Hematopoietic multipotent progenitor cell (in vitro differentiated cells): ENCODE measurements at places on chromosomes 16 and 17. TPM values are rescaled to one million over a fixed set of nuclear protein-coding genes. Genes with fewer than 3 reads are reported as not detected.

DNA sequence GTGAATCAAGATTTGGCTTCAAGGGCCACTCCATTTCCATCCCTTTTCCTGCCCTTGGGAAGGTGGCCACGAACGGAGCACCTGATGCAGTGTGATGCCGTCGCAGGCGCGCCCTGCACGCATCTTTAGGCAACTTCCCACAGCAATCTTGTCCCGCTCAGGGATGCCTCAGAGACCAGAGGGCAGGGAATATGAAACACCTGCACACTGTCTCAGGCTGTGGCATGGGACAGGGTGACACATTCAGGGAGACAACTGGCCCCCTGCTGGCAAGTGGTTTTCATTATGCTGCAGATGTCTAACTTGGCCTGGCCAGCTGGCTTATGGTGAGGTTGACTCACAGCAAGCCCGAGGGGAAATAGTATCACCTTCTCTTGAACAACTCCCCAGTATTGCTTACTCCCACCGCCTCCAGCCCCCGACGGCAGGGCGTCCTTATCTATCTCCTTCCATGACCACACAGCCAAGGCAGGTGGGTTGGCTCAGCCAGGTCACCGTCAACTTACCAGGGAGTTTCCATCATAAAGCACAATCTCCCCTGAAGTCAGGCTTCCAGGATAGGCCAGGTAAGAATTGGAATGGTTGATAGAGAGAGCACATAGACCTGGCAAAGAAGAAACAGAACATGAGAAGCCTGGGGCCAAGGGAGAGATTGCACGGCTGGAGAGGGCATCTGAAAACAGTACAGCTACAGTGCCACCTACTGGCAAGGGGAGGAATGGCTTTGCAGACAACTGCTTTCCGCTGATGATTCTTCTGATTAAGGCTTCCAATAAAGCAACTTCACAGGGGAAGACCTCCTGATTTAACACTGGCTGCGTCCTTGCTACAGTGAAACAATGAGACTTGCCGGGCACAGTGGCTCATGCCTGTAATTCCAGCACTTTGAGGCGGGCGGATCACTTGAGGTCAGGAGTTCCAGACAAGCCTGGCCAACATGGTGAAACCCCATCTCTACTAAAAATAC is 21.1 kb downstream of the WIPI1 start:
- peak; percentile 87 for DNase-seq

DNA sequence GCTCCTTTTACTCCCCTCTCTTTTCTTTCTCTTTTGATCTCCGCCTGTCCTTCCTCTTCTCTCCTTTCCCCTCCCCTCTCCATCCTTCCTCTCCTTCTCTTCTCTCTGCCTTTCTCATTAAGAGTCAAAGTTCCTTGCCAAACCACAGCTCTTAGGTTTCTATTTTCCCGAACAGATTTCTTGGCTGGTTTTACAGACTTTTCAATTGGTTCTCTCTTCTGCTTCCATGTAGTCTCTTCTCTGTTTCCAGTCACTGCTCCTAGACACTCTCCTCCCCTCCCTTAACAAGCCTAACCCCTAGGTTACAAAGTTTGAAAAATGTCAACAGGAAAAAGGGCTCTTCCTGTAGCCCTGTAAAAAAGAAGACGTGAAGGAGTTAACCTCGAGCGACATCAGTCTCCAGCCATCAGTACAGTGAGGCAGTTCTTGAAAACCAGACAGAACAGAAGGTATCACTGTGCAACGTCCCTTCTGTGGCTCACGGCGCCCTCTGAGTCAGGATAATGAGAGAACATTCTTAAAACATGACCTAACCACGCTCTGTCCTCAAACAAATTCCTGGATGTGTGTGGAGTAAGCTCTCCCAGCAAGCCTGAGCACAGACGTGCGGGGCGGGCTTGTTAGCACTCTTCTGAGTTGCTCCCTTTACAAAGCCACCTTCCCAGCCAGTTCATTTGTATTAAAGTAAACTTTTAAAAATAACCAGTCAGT is 11.6 kb upstream of the MARCHF10 start:
- peak; percentile 31 for DNase-seq

- no peak for DNase-seq
Observed at GRCh38 chr16:55647798-55648197, 8.0 kb upstream of the SLC6A2 start.

DNA sequence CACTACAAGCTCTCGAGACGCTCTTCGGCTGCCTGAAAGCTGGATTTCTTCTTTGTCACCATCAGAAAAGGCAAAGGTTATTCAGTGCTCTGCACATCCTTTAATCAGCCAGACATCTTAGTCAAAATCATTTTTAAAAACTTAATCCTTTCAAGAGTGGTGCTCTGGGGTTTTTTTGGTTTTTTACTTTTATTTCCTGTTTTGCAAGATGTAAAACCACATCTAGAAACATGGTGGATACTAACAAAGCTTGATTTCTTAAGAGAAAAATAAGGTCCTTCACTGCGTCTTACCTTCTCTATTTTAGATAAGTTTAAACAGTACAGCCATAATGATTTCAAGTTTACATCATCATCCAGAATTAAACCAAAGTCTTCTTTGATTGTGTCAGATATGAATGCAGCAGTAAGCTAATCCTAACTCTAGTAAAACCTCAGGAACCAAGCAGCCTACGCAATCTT is 6.3 kb downstream of the ANKRD11 start:
- peak; percentile 63 for DNase-seq

DLX3 gene
- not detected for total RNA-seq

ITGAD gene
- total RNA-seq: not detected

DNA sequence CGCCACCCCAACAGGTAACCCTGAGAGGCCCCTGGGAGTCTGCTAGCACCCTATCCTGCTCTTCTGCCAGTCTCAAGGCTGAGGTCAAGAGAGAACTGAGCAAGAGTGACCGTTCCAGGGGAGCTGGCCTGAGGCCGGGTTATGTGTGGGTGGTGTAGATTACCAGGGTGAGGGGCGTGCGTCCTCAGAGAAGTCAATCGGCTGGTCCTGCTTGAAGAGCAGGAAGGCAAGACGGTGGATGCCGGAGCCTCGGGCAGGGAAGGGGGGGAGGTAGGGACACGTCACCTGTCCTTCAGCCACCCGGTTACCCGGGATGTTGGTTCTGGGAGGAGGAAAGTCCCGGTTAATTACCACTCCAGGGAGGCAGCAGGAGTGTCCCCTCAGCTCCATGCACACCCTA is 2.6 kb upstream of the TRIM65 start:
- no peak for DNase-seq

GRCh38 chr16:65984296-65984695 is 382.2 kb upstream of the CDH5 start:
- no peak for DNase-seq

DNA sequence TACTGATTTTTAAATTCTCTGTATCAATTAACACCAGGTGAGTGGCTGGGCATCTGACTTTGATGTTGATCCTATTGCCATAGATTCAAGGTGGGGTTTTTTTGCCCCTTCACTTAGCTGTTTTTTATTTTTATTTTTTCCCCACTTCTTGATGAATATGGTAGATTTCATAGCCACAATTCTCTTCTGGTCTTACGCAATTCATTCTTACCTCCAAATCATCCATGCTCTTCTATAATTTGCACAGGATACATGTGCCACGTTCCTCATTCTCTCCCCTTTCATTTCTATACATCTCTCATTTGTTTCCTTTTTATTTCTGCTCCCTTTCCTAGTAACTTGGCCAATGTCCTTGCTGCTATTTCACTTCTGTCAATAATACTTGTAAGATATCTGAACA is 14.9 kb upstream of the HS3ST4 start:
- no peak for DNase-seq

- no peak for DNase-seq
Observed at GRCh38 chr17:48515925-48516900, 14.6 kb downstream of the HOXB1 start.

DNA sequence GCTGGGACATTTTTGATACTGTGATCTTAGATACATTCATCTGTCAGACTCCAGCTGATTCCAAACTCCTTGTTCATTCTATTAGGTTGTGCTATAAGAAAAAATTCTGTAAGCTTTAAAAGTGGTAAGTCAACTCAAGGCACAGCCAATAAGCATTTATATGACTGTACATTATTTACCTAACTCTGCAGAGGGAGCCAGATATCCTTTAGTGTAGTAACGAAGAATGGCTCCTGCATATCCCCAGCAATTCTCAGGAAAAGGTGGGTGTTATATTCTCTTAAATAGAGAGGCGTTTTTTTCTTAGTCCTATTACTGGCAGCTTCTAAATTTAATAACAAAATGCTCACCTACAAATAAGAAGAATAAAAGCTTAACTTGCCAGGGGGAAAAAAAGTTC is 374.3 kb upstream of the GOT2 start:
- DNase-seq: no peak

DNA sequence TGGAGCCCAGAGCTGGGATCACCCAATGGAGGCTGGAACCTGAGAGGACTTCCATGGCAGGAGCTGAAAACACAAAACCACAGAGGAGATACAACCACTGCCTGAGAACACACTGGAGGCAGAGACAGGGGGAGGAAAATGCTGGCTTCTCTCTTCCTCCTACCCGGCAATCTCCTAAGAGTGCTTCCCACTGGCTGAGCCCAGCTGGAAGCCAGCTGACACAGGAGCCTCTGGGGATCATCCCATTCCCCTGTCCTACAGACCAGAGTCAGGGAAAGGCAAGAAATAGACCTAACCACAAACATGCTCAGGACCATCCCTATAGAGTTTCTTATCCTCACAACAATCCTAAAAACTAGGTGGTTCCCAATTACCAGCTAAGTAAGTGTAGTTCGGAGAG is 112.4 kb upstream of the CDH5 start:
- DNase-seq: no peak

TBC1D3C gene
- 0.81 TPM for total RNA-seq

GRCh38 chr16:54126907-54127306 is 159.7 kb downstream of the IRX3 start:
- DNase-seq: no peak

- DNase-seq: peak; percentile 88
Observed at GRCh38 chr17:39200070-39200879, at the start of gene RPL19. TSS of gene RPL19 (plus strand) at chr17:39200283. CDS start at chr17:39200345, 62 bp downstream.

DNA sequence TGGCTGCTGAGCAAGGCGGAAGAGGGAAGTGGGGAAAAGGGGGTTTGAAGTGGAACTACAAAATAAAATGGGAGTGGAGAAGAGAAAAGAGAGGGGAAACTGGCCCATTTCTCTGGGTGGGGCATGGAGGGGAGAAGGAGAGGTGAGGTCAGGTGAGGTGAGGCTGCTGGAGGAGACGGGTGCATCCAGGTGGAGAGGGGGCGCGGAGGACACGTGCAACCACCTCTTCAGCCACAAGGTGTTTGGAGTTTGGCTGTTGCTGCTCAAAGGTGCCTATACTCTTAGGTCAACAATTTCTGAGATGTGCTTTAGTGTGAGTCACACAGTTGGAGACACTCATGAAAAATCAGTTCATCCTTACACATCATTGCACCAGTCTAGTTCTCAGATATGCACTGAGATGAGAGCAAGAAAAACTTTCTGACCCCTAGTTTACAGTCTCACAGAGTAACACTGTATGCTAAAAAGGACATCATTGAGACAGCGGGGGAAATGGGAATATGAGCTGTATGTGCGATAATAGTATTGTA is 4.8 kb downstream of the SLC6A4 start:
- DNase-seq: no peak

TPSD1 gene
- 0.54 TPM for total RNA-seq
